KBM-7 (cell line): ENCODE measurements at places on chromosomes 1 and 21.
A peak's percentile ranks its signal among the peaks of the same experiment; 100 is the strongest.

GRCh38 chr1:225819346-225820192, 9.6 kb downstream of the EPHX1 start:
- no peak for DNase-seq

- DNase-seq: no peak
Measured at GRCh38 chr1:244217711-244218110, 166.6 kb downstream of the ZBTB18 start.

GRCh38 chr1:39214714-39214997, 10.2 kb downstream of the MACF1 start:
- DNase-seq: no peak

DNA sequence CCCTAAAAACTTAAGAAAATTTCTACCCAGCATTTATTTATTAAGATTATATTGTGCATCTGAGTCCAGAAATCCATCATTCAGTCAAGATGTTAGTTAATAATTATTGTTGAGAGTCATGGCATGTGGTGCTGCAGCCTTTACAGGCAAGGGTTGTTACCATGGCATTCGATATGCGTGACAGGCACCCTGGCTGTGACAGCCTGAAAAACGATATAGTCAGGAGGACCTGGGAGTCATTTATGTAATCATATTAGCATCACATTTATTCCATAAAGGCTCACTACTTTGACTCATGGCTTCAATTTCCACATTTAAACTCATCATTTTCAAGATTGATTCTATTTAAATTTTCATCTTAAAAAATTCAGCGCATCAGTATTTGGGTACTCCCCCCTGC, 68.0 kb downstream of the CACHD1 start:
- no peak for DNase-seq

- DNase-seq: no peak
Measured at GRCh38 chr1:246018146-246018545, 488.9 kb downstream of the SMYD3 start.

DNA sequence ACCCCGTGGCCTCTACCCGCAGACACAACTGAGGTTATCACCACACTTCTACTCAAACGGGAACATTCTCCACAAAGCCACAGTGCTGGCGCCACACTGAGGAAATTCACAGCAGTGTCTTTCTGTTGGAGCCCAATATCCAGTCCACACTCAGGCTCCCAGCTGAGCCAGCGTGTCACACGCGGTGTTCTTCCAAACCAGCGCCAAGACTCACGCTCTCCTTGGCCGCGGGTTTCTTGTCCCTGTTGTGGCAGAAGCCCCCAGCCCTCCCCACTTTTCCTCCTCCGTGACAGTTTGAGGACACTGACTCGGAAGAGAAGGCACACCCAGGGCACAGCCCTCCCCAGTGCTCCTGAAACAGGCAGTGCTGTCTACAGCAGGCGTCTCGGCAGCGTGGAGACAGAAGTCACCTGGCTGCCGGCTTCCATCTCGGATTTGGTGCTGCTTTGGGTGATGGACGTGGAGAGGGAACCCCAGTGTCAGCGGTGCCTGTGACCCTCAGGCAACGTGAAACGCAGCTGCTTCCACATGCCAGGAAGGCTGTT, 35.4 kb upstream of the AGPAT3 start:
- DNase-seq: peak; percentile 62

- no peak for DNase-seq
Measured at GRCh38 chr21:32377991-32378390, 14.8 kb downstream of the URB1 start.

DNA sequence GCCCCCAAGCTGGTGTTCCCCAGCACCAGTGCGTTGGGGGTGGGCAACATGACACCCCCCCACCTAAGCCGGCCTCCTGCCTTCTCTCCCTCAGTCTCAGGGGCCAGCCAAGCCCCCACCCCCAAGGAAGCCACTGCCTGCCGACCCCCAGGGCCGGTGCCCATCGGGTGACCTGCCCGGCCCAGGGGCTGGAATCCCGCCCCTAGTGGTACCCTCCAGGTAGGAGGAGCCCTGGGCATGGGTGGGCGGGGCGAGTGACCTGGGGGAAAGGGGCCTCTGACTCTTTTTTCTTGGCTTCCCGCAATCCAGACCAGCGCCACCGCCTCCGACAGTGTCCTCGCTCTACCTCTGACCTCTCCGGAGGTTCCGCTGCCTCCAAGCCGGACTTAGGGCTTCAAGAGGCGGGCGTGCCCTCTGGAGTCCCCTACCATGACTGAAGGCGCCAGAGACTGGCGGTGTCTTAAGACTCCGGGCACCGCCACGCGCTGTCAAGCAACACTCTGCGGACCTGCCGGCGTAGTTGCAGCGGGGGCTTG, 1.3 kb upstream of the EFNA4 start:
- no peak for DNase-seq

DNA sequence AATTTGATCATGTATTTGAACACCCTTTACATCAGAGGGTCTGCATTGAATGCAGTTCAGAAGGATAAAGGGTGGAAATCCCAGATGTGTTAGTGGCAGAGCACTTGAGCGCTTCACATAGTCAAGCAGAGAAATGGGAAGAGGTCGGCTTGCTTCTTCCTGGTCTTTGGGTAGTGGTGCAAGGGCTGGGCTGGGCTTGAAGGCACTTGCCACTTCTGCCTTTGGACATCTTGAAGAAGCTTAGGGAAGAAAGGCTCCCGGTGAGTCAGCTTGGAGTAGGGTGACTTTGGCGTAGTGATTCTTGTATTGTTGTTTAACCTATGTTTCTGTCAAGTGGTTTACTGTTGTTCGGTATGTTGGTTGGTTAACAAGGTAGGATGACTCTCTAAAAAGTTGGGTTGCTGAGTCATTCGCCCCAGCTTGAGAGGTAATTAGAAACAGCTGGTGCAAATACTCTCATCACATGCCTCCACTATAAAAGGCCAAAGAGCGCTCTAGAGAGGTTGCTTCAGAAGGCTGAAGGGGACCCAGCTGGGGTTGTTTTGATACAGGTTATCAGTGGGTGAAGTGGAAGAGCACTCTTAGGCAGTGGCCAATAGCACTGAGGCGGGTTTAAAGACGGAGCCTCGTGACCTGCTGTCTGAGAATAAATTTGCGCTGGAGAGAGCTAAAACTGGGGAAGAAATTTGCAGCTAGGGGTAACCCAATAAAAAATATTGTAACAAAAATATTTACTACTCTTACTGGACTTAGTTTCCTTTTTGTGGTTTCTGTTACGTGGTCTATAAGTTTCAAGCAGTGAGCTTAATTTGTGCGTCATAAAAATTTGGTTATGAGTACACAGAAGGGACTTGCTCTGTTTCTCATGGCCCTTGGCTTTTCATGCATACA, 1.4 kb downstream of the BACH1 start:
- peak; percentile 77 for DNase-seq

GRCh38 chr1:2477309-2477708, 1.2 kb downstream of the PLCH2 start:
- no peak for DNase-seq
